PC-9 (cell line): ENCODE measurements at places on chromosomes 7 and 10.

- peaks cover 7% of the 10 kb centered on the region for H3K4me1 ChIP-seq
- H3K36me3 ChIP-seq, result no peaks in the 10 kb centered on the region
- no peak overlapping the region for H3K27ac ChIP-seq
- no peaks in the 10 kb centered on the region for H3K27me3 ChIP-seq
- no peak overlapping the region for H3K4me3 ChIP-seq
Observed at GRCh38 chr7:44891372-44891771, 6.0 kb upstream of the PURB start.

- H3K36me3 ChIP-seq, result peaks cover 23% of the 10 kb centered on the region; the same call in 1 of the 2 replicates
- no peak overlapping the region for H3K27ac ChIP-seq
- H3K4me1 ChIP-seq, result no peaks in the 10 kb centered on the region
- H3K27me3 ChIP-seq, result no peaks in the 10 kb centered on the region
- DNase-seq, result no peak
Observed at GRCh38 chr7:128986609-128987008, 48.9 kb downstream of the IRF5 start.

- no peaks in the 10 kb centered on the region for H3K36me3 ChIP-seq
- no peaks in the 10 kb centered on the region for H3K27me3 ChIP-seq
- H3K27ac ChIP-seq, result peak overlapping the region; percentile 50
- H3K4me1 ChIP-seq, result peaks cover 53% of the 10 kb centered on the region
Observed at GRCh38 chr10:97333351-97333600, 1.3 kb downstream of the FRAT2 start.

DNA sequence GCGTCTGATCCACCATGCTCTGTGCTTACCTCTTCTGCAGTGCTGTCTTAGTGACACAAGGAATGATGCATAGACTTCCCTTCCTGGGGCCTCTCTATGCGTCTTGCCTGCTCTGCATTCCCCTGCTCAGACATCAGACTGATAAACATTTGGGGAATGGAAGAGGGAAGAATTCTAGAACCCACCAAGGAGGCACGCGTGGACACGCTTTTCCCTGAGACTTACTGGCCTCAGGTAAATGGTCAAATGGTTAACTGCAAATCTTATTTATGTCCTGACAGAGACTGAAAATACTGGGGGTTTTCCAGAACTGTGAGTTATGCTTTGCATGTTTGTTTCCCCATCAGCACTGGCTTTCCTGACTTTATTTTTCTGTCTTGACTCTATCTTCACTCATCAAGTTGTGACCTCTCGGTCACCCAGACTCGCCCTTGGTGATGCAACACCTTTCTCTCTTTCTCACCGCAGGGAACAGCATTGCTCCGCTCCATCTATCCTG is 285.9 kb upstream of the FZD8 start:
- no peak overlapping the region for H3K27ac ChIP-seq
- DNase-seq, result no peak
- no peak overlapping the region for H3K4me3 ChIP-seq
